ENCODE measurements at places on chromosomes 2 and 18.

- DNase-seq: no peak
Observed at GRCh38 chr2:197212344-197213262, 98.0 kb downstream of the ANKRD44 start.

- no peak for DNase-seq
Observed at GRCh38 chr2:145383961-145384360, 864.0 kb upstream of the ZEB2 start.

DNA sequence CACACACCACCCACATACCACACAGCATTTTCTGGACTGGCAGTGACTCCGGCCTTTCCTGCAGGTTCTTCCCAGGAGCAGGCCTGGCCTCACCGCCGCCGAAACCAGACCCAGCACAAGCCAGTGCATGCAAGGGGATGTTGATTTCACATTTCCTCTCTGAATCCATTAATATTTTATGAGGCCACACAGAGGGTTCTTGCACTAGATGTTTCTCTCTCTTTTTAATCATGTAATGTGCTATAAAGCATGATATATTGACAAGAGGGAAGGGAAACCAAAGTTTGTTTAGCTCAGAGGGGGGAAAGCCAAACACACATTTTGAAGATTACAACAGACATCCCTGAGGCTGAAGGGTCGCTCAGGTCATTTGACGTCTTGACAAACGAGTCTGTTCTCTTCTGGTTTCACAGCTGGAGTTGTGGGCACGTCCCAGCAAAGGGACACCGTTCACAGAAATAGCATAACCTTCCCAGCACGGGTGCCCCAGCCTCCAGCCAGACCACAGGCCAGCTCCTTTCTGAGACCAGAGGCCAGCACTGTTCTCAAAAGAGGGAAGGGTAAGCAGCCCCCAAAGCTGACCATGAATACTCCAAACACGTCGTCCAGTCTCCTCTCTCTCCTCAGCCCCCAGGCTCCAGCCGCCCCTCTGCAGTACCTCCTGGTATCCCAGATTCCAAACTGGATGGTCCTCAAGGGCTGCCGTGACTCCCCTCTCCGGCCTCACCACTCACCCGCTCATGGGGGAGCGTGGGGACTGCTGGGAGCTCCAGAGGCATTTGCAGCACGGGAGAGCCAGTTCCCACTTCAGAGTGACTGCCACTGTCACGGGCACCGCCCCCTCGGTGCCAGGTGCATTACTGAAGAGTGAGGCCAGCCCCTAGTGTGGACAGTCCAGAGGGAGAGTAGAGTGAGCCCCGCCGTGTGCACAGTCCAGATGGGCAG is 340.3 kb upstream of the SALL3 start:
- no peak for DNase-seq

DNA sequence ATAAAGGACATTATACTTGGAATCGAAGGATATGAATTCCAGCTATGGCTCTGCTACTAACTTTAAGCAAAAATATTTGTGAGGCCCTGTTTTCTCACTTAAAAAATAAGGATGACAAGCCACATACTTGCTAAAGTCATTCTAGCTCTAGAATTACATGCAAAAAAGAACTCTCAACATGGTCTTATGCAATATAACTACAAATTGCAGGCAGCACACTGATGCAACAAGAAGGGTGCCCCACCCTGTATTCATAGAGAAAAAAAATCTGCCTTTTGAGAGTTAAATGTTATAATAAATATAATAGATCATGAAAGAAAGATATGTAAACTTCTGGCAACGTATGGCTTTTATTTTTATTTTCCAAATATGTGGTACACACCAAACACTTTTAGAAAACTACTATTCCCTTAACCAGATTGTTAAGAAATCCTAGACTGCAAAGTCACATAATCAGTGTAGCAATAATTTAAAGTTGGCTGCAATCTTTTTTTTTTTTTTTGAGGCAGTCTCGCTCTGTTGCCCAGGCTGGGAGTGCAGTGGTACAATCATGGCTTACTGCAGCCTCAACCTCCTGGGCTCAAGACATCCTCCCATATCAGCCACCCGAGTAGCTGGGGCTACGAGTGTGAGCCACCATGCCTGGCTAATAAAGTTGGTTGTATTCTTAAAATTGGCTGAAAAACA is 40.2 kb upstream of the WDSUB1 start:
- no peak for DNase-seq

GRCh38 chr2:155690785-155691184 is 641.7 kb downstream of the NR4A2 start:
- DNase-seq: no peak

DNA sequence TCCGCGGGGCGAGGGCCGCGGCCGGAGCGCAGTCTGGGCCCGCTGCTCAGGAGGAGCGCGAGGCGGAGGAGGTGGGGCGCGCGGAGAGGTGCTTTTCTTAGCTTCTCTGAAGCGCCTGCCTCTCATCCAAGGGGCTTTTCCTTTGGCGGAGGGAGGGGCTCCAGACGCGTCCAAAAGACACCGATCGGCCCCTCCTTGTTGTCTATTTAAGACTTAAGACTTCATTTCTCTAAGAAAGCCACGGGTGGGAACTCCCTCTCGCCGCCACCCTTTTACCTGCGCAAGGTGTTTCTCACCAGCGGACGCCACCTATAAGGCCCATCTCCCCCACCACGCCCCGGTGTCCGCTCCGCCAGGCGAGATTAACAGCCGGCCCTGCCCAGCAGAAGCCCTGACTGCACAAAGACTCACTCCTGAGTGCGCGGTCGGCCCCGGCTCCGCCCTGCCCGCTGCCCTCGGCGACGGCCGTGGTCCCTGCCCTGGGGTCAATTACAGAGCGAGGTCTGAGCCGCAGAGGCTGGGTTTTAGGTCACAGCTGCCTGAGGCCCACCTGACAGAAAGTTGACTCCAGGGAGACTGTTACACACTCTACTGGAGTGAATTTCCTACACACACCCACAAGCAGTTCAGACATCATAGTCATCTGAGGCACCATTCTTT is at the start of gene DSC2:
DSC2 (minus strand) TSS at position 397 of the 660 bp plus-strand sequence. CDS start 450 bp downstream, outside the sequence.
- no peak for DNase-seq

GRCh38 chr18:67590571-67591141 is 74.1 kb upstream of the DSEL start:
- no peak for DNase-seq

GRCh38 chr2:175442441-175442840 is 260.9 kb upstream of the ATP5MC3 start:
- no peak for DNase-seq

GRCh38 chr2:75549401-75550253 is 11.1 kb downstream of the EVA1A start:
- DNase-seq: no peak

- peak; percentile 62 for DNase-seq
Observed at GRCh38 chr18:46071653-46072375, at the start of gene PSTPIP2. Gene PSTPIP2 (minus strand): TSS chr18:46072260. CDS start chr18:46072188, 72 bp downstream.

- DNase-seq: no peak
Observed at GRCh38 chr18:40423291-40423690, 1531.7 kb upstream of the PIK3C3 start.

GRCh38 chr2:222722327-222722946 is 51.0 kb downstream of the MOGAT1 start:
- no peak for DNase-seq

- no peak for DNase-seq
Observed at GRCh38 chr2:238235331-238235732, 4.5 kb downstream of the HES6 start.

DNA sequence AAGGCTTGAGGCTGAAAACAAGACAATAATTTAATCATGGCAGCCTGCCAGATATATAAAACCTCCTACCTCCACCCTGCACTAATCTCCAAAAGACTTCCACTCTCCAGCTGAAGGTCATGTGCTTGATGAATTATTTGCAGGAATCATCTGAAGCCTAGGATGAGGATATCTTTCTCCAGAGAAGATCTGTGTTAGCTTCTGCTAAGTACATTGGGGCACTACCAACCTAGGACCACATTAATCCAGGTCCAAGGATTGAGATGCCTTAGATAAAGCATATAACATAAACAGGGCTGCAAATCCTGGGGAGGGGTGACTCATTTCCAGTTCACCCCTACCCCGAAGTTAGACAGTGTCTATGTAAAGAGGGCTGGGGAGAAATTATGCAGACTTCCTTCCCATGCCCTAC is 80.5 kb upstream of the FRZB start:
- DNase-seq: peak; percentile 59

DNA sequence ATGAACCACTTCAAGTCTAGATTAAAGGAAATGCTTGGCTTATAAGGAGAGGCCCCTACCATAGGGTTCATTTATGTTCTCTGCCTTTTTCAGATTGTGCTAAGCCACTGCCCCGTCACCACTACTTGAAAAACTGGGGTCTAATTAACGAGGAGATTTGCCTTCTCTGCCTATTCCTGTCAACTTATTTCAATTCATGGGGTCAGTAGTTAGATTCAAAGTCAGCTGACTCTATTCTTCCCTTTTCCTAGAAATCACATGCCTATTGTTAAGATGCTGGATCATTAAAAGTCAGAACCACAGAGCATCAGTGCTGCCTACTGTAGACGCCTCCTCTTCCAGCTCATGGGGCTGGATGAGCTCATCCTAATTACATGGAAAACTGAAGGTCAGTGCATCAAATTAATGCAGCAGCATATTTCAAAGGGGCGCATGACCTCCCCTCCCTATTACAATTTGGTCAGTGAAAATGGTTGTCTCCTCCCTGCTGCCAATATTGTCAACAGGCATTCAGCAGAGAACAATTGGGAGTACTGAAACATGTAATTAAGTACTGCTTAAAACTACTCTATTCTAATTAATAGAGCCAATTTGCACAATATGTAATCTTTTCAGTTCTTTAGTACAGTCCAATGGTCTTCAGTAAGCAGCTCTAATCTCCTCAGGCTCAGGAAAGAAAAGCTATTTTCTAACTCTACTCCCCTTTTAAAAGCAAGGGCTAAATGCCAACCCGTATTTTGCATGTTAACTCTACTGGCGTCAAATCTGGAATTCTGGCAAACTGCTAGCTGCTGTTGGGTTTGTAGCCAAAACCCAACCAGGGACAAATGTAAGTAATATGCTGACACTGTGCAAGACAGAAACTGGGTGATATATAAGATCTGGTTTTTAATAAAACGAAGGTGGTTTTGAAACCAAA is 117.4 kb upstream of the ITGB6 start:
- DNase-seq: no peak

- DNase-seq: peak; percentile 21
Observed at GRCh38 chr2:23616630-23617029, 231.7 kb downstream of the KLHL29 start.

DNA sequence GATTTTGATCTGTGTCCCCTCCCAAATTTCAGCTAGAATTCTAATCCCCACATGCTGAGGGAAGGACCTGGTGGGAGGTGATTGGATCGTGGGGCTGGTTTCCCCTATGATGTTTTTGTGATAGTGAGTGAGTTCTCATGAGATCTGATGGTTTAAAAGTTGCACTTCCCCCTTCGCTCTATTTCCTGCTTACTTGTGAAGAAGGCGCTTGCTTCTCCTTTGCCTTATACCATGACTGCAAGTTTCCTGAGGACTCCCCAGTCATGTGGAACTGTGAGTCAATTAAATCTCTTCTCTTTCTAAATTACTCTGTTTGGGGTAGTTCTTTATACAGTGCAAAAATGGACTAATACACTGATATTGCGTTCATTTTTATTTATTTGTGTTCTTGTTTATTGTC is 636.8 kb upstream of the LINC00305 start:
- DNase-seq: no peak

DNA sequence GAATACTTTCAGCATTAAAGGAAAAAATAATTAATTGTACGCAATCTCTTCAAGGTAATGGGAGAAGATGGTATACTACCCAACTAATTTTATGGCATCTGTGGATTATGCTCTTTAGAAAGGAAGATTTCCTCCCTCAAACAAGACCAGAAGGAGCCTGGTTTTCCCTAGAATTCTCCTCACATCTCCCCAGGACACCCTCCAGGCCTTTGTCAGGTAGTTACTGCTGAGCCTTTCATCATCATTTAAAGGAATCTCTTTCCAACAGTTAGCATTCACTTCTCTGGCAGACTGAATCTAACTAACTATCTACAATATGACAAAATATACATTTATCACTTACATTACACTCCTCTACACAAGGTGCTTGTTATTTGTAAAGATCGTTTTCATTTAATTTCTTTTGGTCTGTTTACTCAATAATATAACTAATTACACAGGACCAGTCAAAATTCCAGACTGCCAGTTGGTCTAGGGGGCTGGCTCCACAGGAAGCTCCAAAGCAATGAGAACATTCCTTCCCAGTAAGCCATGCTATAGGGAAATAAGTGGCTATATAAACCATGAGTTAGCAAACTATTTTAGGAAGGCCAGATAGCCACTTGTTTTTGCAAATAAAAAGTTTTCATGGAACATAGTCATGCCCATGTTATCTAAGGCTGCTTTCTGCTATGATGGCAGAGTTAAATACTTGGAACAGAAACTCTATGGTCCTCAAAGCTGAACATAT is 19.1 kb downstream of the ZNF24 start:
- DNase-seq: peak; percentile 33

DNA sequence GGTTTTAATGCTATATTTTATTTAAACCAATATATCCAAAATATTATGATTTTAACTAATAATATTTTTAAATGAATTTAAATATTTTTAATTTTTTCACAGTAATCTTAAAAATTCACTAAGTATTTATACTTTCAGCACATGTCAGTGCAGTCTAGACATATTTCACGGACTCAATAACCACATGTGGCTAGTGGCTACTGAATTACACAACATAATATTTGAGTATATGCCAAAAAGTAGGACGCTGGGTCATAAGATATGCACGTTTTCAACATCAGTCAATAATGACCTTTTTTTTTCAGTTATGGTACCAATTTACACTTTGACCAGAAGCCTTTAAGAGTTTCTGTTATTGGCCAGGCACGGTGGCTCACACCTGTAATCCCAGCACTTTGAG is 117.7 kb downstream of the GFPT1 start:
- no peak for DNase-seq

DNA sequence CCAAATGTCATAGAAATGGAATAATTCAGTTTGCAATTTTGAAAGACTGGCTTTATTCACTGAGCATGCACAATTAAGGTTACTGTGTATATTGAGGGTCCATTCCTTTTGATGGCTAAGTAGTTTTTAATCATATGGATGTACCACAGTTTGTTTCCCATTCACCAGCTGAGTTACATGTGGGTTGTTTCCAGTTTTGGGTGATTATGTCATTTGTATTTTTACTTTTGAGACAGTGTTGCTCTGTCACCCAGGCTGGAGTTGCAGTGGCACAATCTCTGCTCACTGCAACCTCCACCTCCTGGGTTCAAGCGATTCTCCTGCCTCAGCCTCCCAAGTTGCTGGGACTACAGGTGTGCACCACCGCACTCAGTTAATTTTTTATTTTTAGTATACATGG is 80.8 kb upstream of the MGAT4A start:
- no peak for DNase-seq

- DNase-seq: no peak
Observed at GRCh38 chr18:37658894-37659293, 93.3 kb upstream of the CELF4 start.

- no peak for DNase-seq
Observed at GRCh38 chr2:168703926-168704325, 98.5 kb upstream of the NOSTRIN start.

DNA sequence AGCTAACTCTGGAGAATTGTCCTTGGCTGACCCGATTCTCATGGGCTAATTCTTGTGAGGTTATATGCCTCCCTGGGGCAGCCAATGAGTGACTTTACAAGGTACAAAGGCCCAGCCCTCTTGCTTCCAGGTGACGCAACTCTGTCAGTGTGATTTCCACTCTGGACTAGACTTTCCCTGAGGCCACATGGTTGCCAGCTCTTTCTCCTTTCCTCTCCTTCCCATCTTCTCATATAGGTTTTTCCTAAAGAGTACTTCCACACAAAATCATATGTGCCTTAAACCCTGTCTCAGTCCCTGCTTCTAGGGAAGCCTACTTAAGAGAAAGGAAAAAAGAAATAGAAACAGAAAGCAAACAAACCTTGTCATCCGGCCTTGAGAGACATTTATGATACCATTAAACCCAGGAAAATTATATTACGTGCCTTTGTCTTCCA is 226.2 kb upstream of the ZSWIM2 start:
- no peak for DNase-seq

- no peak for DNase-seq
Observed at GRCh38 chr2:226337941-226338600, 461.5 kb downstream of the IRS1 start.

All from dermis blood vessel endothelial cell (primary cell).